Activated T-helper 1 cell treated with anti-CD3 and anti-CD28 coated beads, Interleukin-2, amount 50 U/mL, for 16 hours (primary cell): ENCODE measurements at places on chromosomes 7 and 10.
A peak's percentile ranks its signal among the peaks of the same experiment; 100 is the strongest.

GRCh38 chr7:127927348-127927696 lies 103.9 kb downstream of the LRRC4 start:
- no peak for DNase-seq

GRCh38 chr10:32854435-32854834 lies 103.6 kb downstream of the ITGB1 start:
- no peak for DNase-seq

- DNase-seq = no peak
Measured at GRCh38 chr10:28906415-28906814, 229.1 kb downstream of the BAMBI start.

GRCh38 chr7:40782836-40783235 lies 648.0 kb downstream of the SUGCT start:
- no peak for DNase-seq

DNA sequence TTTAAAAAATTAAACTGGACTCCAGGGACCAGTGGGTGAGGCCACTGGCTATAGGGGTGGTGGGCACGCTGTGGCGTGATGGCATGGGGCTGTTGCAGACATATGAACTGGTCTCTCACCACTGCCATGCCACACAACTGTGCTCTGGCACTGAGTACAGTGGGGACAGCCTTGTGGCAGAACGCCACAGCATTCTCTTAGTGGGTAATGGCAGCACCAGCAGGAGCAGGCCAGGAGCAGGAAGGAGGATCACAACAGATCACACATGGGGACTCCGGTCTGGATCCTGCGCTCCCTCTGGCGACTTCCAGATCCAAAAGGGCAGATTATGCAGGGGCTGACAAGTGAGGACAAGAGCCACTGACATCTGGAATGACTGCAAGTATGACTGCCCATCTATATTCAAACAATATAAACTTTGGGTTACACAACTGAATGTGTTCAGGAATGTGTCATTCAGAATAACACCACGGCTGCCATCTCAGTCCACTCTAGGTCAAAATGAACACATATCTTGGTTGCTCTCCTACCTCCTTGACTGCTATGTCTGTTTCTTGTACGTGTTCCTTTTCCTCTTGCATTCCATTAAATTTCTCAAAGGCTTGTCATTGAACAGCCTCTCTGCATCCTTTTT lies 176.0 kb downstream of the KMT2E start:
- no peak for DNase-seq

DNA sequence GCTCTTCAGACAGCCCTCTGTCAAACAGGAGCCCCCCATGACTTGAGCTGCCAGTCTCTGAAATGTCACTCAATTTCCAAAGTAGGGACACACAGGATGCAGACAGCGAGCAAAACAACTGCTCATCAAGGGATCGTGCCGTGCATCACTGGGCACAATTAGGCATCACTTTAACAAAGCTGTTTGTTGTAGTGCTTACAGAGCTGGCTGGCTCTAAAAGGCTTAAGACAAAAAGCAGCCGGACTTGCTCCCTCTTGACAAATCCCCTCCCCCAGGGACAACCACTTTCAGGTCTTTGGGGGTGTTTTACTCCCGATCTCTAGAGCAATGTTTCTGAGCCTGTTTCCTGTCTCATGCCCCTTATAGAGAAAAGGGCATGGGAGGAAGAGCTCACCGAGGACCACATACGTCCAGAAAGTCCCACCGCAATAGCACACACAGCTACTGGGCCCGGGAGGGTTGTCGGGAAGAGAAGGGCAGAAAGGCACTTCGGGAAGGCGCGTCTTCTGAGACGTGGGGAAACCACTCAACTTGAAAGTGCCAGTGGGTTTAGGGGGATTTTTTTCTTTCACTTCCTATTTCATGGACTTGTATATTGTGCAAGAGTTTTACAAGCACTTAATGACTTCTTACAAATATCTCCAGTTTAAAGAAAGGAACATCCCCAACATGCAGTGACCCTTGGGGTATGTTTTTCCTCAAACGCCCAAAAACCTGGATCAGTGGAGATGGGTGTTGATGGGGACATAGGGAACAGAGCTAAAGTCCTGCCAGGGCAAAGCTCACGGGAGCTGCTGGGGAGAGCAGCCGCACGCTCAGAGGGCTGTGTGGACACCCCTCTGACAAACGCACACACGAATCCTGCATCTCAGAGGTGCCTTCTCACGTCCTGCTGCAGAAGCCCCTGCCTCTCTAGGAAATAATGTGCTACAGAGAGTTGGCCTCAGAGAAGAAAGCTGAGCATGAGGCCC lies 27.1 kb downstream of the LRRC20 start:
- no peak for DNase-seq

GRCh38 chr7:45610660-45611299 lies 36.6 kb downstream of the ADCY1 start:
- no peak for DNase-seq

DNA sequence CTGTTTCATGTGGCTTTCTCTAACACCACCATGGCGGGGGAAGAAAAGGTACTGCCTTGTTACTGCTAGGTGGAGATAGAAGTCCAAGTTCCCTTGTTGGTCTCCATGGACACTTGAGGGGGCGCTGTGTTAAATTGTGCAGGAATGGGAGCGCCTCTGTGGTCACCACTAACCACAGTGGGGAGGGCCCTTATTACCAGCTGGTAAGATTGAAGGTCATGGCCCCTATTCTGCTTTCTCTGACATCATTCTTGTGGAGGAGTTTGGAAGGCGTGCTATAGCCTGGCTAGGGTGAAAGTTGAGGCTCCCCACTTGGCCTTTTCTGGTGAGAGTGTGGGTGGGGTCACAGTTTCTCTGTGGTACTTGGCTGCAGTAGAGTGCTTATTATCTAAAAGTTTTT lies 14.9 kb upstream of the MXI1 start:
- DNase-seq = no peak

DNA sequence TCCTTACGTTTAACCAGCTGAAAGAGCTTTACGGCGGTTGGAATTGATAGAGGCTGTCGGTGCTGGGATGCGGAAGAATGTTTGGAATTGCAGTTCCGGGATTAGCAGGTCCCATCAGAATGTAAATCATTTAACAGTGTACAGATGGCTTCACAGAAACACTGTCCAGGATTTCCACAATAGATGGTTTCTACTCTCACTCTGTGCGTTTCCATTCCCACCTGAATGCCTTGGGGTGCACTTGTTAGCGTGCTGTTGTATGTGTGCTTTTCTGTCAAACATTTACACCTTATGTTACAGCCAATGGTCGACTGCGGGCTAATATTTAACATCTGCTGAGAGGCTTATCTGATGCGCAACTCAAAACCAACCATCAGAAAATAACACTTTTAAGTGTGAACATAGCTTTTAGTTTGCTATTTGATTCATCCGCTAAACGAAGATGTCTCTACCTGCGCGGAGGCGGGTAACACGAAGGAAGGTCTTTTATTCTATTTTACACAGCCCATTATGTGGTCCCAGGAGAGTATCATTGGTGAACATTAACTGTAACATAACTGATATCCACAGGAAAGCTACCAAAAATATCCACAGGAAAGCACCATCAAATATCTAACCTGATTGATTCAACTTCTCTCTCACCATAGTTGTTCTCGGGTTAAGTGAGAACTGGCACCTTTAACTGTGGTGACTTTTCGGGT lies 179.0 kb downstream of the PRPF18 start:
- DNase-seq = no peak

DNA sequence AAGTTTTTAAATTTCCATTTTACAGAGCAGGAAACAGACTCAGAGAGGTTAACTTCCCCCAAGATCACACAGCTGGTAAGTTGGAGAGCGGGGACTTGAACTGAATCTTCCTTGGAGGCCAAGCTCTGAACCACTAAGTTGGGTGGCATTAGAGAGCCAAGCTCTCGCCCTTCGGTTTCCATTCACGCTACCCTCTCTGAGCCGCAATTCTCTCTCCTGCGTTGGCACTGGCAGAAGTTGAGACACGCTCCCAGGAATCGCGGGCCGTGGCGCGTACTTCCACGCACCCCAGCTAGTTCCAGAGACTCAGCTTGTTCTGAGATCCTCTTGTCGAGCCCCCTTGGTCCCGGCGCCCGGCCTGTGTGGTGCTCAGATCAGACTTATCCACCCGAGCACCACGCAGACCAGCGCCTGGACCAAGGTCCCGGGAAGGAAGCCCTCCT lies 29.3 kb upstream of the VAX1 start:
- DNase-seq = no peak

- DNase-seq = no peak
Measured at GRCh38 chr7:81776161-81776560, 6.3 kb upstream of the HGF start.

- DNase-seq = no peak
Measured at GRCh38 chr10:95457319-95457886, 103.8 kb downstream of the SORBS1 start.

DNA sequence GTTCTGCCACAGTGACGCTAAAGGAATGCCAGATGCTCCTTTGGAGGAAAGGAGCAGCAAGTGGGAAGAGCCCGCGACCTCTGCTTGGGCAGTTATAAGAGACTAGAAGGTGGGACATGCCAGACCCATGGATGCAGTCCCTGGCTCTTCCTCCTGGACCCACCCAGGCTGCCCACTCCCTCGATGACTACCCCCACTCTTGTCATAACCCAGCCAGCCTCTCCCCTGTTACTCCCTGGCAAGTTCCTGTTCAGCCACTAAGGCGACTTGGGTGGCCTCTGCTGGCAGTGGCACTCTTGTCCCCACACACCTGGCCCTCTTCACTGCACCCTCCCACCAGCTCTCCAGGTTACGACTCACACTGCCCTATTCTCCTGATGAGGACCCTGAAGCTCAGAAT lies 33.5 kb downstream of the COL13A1 start:
- no peak for DNase-seq

DNA sequence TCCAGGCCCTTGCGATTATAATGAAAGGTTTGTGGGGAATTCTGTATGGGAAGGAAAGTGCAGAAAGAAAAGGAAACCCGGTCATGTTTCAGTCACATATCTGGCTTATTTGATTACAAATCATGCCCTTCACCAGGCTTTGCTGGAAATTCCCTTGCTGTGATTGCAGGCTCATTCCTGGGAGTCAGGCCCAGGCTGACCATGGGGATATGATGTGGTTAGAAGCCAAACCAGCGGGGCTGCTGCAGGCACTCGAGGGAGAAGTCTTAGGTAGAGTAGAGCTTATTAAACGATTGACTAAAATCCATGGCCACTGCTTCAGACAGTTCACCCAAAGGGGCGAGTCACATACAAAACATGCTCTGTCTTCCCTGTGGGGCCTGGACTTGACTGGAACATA lies 16.2 kb downstream of the PKD1L1 start:
- DNase-seq = no peak

GRCh38 chr10:30662814-30663213 lies 33.3 kb upstream of the LYZL2 start:
- no peak for DNase-seq

- no peak for DNase-seq
Measured at GRCh38 chr7:142716596-142716995, 32.7 kb upstream of the PRSS1 start.

GRCh38 chr10:94240901-94241300 lies 121.8 kb downstream of the NOC3L start:
- DNase-seq = no peak

- DNase-seq = peak; percentile 44
Measured at GRCh38 chr7:1532456-1533254, 2.2 kb downstream of the MAFK start.

- DNase-seq = no peak
Measured at GRCh38 chr7:80428161-80429054, 83.5 kb downstream of the GNAT3 start.

GRCh38 chr10:94225589-94225988 lies 137.2 kb downstream of the NOC3L start:
- no peak for DNase-seq

DNA sequence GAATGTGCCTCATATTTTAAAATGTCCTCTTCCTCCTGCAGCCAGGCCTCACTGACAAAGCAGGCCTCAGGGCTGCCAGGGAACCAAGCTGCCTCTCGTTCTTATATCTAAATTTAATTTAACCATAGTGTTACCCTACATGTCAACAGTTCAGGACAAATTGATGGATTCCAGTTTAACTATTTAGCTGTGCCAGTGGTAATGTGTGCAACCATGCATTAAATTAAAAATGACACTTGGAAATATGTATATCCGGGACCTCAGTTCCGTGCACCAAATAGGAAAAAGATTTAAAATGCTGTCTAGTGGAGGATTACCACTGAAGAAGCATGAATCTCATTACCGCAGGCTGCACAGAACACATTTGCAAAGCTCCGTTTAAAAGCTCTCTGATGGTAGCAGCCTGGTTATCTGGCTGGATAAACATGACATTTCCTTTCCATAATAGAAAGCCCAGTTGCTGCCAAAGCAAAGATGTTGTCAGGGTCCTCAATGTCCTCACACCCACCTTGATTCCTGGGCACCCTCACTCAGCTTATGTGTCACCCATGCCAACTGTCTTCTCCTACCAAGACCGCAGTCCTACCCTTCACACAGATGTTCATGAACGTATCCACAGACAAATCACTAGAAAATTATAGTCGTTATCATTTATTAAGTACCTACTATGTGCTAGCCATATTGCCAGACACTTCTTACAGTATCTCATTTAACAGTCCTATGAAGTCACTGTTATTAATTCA lies 73.3 kb upstream of the FRMD4A start:
- DNase-seq = no peak

DNA sequence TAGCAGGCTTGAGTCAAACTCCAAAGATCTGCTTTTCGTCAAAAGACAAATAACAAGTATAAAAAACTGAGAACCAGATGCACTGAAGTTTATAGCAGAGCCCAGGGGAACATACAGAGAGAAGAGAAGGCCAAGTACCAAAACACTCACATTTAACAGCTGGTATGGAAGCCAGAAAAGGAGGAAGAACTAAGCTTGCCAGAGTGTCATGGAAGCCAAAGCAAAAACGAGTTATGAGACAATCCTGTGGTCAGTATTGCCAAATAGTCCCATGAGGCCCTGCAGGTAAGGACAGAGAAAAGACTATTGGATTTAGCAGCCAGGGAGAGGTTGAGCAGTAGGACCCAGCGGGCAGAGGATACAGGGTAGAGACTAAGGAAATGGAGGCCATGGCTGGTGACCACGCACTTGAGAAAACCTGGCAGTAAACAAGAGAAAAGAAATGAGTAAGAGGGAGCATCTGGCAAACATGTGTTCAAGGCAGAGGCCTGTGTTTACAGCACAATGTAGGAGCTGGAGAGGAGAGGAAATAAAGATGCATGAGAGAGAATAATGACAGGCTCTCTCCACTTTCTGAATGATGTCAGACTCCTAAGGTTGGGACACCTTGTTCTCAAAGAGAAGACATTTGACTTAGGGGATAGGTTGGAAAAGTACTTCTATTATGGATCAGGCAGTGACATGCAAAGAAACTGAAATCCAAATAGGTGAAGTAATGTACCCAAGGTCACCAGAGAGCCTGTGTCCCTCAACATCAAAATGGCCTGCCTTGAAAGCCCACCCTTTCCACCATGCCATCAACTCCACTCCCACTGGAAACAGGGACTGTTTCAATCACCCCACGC lies 9.1 kb downstream of the CREB3L2 start:
- no peak for DNase-seq

DNA sequence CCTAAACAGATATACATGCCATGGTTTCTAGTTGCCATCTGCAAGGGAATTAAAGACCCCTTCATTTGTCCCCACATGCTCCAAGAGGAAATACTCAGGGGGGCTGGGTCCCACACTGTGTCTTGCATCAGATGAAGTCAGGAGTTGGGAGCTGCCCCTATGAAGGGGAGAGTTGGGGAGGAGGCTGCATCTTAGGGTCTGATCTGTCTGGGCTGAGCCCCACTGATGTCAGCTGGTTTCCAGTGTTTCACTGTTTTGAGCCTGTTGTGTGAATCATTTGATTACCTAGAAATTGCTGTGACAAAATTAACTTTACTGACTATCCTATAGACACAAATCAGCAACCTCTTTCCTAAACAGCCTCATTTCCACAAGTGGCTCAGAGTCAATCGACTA lies 4.9 kb upstream of the ADCY1 start:
- no peak for DNase-seq
